Stimulated activated CD8-positive, alpha-beta memory T cell treated with anti-CD3 and anti-CD28 coated beads, Interleukin-2, amount 100 ng/mL, for 1 hour (primary cell): ENCODE measurements at places on chromosomes 11 and 22.

- DNase-seq: no peak
Measured at GRCh38 chr11:96306600-96306932, 36.4 kb downstream of the MAML2 start.

- no peak for DNase-seq
Measured at GRCh38 chr11:8671651-8672062, 10.8 kb downstream of the TRIM66 start.

DNA sequence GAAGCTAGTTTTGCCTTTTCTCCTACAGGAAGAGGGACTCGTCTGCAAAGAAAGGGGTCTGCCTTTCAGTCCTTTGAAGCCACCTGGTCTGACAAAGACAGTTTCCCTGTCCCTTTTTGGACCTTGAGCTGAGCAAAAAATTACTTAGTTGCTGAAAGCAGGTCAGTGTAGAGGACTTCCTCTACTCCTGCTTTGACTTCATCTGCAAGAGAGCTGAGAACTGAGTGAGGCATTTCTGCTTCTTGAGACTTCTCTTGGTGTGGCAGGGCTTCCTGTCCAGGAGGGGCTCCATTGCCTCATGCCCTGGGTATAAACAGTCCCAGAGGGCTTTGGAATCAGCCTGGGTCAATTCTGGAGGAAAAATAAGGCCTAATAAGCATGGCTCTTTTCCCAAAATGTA lies 73.1 kb downstream of the ZNRF3 start:
- DNase-seq: no peak

DNA sequence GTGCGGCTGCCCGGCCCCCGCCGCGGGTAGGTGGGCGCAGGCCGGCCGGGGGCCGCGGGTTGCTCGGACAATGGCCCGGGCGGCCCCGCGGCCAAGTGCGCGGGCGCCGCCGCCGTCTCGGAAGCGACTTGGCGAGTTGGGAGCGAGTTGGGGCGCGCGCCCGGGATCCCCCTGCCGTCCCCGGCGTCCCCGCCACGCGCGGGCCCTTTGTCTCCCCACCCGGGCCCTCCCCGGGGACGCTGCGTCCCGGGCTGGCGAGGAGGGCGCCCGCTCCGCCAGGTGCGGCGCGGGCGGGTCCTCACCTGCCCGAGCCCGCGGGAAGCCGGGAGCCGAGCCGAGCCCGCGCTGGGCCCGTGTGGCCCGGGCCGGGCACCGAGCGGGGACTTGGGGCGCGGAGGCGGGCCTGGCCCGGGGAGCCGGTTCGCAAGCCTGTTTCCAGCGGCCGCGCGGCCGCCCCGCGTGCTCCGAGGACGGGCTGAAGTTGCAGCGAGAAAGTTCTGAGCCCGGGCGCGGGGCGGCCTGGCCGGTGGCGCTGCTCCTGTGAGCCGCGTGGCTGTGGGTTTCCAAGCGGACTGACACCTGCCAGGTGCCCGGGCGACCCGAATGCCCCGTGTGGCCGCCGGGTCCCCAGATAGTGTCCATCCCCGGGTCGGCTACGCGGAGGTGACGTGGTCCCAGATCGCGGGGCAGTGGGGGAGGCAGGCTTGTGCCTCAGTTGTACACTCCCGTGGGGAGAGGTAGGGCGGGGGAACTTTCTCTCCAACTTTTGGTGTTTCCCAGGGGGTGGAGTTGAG lies 586 bp downstream of the LRP5 start:
- no peak for DNase-seq
